ENCODE measurements at places on chromosomes 2 and 18. TPM values are rescaled to one million over a fixed set of nuclear protein-coding genes. Genes with fewer than 3 reads are reported as not detected.

MEP1B gene
- polyA plus RNA-seq: not detected

POTEI gene
- polyA plus RNA-seq: 0.20 TPM

HAAO gene
- polyA plus RNA-seq: 7.0 TPM

ITGA4 gene
- polyA plus RNA-seq: 0.60 TPM

MATN3 gene
- polyA plus RNA-seq: 3.0 TPM

CAPN14 gene
- not detected for polyA plus RNA-seq

C18orf54 gene
- polyA plus RNA-seq: 6.7 TPM

CD207 gene
- polyA plus RNA-seq: not detected

GPAT2 gene
- polyA plus RNA-seq: 0.26 TPM

ASPRV1 gene
- 0.59 TPM for polyA plus RNA-seq

C2orf15 gene
- 3.0 TPM for polyA plus RNA-seq

FTCDNL1 gene
- 0.41 TPM for polyA plus RNA-seq

MARCHF4 gene
- 1.8 TPM for polyA plus RNA-seq

HTRA2 gene
- polyA plus RNA-seq: 37.6 TPM

GCG gene
- polyA plus RNA-seq: not detected

CMPK2 gene
- 0.46 TPM for polyA plus RNA-seq

RAB17 gene
- 61.3 TPM for polyA plus RNA-seq

TAF4B gene
- 9.3 TPM for polyA plus RNA-seq

IL36B gene
- not detected for polyA plus RNA-seq

PLCL1 gene
- not detected for polyA plus RNA-seq

DBI gene
- 116 TPM for polyA plus RNA-seq

MYO5B gene
- 5.1 TPM for polyA plus RNA-seq

PSTPIP2 gene
- polyA plus RNA-seq: 0.93 TPM

TNFRSF11A gene
- 8.1 TPM for polyA plus RNA-seq

KANSL1L gene
- 5.4 TPM for polyA plus RNA-seq

MARCO gene
- polyA plus RNA-seq: not detected

GPR55 gene
- polyA plus RNA-seq: not detected

DSC3 gene
- polyA plus RNA-seq: 0.70 TPM

PPP1R1C gene
- polyA plus RNA-seq: 1.3 TPM

SH2D6 gene
- polyA plus RNA-seq: 0.42 TPM

DYNAP gene
- polyA plus RNA-seq: 1.1 TPM

SLC38A11 gene
- not detected for polyA plus RNA-seq

GLI2 gene
- polyA plus RNA-seq: 18.4 TPM
